GDM1 (cell line): ENCODE measurements at places on chromosomes 7 and 10.

DNA sequence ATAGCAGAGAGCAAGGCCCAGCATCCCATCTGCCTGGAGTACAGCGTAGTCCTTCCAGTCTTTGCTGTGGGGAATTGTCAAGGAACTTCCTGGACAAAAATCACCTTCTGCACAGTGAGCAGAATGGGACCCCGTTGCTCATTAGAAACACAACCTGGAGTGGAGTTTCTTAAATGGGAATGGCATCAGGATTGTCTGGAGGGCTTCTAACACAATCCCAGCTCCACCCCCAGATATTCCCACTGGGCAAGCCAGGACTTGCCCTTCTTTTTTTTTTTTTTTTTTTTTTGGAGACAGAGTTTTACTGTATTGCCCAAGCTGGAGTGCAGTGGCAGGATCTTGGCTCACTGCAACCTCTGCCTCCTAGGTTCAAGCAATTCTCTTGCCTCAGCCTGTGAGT, 356.4 kb downstream of the GALNT17 start:
- DNase-seq, result no peak

DNA sequence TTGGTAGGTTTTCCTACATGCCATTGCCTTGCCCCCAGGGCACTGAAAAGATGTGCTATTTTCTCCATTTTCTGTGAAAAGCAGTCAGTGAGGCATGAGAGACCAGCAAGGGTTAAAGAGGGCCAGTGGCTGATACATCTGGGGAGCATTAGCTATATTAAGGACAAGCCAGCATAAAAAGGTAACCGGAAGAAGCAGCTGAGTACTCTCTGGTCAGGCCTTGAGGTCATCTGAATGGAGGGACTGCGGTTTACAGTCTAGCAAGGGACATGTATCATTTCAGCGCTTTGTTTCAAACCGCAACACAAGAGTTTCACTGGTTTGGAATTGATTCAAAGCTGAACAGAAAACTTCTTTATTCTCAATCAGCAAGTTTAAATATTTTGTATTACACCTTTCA, 120.4 kb downstream of the EPDR1 start:
- DNase-seq, result no peak

- no peak for DNase-seq
Measured at GRCh38 chr7:45184326-45185027, 26.9 kb downstream of the RAMP3 start.

- no peak for DNase-seq
Measured at GRCh38 chr10:48765039-48765438, 80.4 kb downstream of the WDFY4 start.

- DNase-seq, result no peak
Measured at GRCh38 chr10:46516660-46517416, 39.6 kb downstream of the GPRIN2 start.

GRCh38 chr10:93211991-93212390, 138.3 kb downstream of the CYP26A1 start:
- DNase-seq, result no peak

GRCh38 chr7:130822642-130823041, 88.6 kb upstream of the KLF14 start:
- DNase-seq, result no peak

DNA sequence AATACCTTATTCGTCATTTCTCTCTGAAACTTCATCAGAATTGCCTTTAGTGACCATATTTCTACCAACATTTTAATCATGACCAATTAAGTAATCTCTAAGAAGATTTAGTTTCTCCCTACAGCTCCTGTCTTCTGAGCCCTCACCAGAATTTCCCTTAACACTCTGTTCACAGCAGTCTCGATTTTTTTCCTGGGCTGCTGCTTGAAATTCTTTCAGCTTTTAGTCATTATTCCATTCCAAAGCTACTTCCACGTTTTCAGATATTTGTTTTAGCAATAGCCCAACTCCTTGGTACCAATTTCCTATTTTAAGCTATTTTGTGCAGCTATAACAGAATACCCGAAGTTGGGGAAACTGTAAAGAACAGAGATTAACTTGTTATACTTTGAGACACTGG, 192.4 kb upstream of the DKK1 start:
- no peak for DNase-seq

- DNase-seq, result no peak
Measured at GRCh38 chr10:123507298-123507697, 158.9 kb upstream of the GPR26 start.

- DNase-seq, result no peak
Measured at GRCh38 chr10:33559105-33559504, 224.6 kb upstream of the NRP1 start.

GRCh38 chr10:126263006-126263676, 125.1 kb downstream of the ADAM12 start:
- no peak for DNase-seq

GRCh38 chr7:116353647-116354046, 143.3 kb downstream of the TES start:
- no peak for DNase-seq

DNA sequence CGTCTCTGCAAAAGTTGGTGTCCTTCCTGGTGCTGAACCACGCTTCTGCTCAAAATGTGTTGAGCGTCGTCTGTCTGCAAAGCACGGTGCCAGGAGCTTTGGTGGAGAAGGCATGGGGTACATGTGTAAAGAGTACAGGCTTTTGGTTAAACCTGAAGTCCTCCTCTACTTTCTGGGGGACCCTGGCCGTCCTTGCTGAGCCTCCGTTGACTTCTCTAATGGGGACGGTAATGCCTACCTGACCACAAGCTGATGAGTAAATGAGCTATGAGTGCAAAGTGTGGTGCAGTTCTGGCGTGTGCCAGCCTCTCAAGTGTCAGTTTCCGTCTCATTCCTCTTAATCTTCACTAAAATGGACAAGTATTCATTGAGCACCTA, 527 bp upstream of the HERPUD2 start:
- no peak for DNase-seq

GRCh38 chr10:126137562-126138221, 241.3 kb downstream of the FANK1 start:
- no peak for DNase-seq

DNA sequence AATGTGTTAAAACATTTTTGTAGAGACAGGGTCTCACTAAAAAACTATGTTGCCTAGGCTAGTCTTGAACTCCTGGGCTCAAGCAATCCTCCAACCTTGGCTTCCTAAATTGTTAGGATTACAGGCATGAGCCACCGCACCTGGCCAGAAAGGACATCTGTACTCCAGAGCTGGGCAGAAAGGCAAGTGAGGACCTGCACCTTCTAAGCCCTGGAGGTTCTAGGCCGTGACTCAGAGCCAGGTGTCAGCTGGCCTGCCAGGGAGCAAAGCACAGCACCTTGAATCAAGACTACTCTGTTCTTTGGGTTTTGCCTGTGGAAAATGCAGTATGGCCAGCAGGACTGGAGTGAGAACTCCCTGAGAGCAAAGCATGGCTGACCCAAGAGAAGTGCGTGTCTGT, 396.5 kb downstream of the ADRA2A start:
- no peak for DNase-seq

GRCh38 chr10:127135844-127136577, 60.4 kb downstream of the INSYN2A start:
- DNase-seq, result no peak

GRCh38 chr7:130734815-130735716, 1.1 kb upstream of the KLF14 start:
- DNase-seq, result no peak

DNA sequence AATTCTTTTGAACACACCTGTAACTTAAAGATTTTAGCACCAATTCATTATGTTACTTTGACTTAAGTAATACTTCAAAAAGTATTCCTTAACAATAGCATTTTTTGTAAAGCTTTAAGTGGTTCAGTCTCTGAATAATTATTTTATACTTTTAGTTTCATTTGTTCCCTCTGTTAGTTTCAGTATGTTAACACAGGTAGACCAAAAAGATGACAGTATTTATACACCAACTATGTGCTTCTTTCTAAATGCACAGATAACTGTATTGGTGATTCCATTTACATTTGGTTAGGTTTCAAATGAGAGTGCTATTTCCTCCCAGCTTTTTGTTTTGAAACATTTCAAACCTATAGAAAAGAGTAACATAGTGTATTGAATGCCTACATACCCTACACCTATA, 14.0 kb downstream of the RALA start:
- DNase-seq, result no peak

- DNase-seq, result no peak
Measured at GRCh38 chr10:5965266-5965665, 12.1 kb downstream of the IL15RA start.

GRCh38 chr10:78134773-78135306, 101.2 kb downstream of the RPS24 start:
- no peak for DNase-seq

- no peak for DNase-seq
Measured at GRCh38 chr7:26147030-26147429, 5.0 kb upstream of the NFE2L3 start.

DNA sequence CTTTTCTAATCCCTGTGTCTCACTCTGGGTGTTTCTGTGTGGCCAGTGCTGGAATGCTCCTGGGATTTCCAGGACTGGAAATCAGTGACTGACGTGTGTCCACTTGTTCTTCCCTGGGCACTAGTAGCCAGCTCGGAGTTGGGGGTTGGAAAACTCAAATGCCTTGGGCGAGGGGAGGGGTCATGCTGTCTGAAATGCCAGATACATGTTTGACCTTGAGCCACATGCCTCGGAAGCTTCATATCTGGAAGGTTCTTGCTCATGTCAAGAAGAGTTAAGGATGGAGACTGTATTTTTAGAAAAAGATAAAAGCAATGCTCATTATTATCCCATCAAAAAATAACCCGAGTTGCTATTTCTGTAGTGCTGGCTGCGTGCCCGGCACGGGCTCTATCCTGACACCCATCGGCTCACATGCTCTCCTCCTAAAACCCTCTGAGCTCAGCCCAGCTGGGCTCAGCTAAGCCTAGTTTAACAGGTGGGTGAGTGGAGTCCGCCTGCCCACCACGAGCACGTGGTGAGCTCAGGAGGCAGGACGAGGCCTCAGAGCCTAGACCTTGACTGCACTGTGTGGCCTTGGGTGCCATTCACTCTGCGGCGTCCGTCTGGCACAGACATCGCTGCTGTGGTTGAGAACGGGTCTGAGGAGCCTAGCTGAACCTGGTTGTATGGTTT, 6.4 kb downstream of the DPYSL4 start:
- DNase-seq, result no peak

DNA sequence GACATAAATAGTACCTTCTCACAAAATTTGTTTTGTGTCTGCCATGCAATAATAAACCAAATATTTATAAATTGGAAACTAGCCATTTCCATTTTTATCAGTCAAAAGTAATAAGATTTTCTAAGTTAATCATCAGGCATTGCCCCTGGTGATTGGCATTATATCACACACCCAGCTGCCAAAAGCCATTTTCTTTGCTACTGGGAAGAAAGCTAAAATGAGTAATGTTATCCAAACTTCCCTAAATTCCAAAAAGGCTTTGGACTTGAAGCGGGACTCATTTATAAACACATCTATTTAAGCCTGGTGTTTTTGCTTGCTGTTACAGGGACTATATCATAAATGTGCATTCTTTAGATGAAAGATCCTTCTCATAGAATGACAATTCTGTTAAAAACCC, 86.0 kb downstream of the AKR1D1 start:
- DNase-seq, result no peak

GRCh38 chr10:129756912-129757901, 206.9 kb downstream of the EBF3 start:
- DNase-seq, result no peak

- DNase-seq, result peak; percentile 13
Measured at GRCh38 chr10:103745341-103746247, 109.8 kb downstream of the SH3PXD2A start.

DNA sequence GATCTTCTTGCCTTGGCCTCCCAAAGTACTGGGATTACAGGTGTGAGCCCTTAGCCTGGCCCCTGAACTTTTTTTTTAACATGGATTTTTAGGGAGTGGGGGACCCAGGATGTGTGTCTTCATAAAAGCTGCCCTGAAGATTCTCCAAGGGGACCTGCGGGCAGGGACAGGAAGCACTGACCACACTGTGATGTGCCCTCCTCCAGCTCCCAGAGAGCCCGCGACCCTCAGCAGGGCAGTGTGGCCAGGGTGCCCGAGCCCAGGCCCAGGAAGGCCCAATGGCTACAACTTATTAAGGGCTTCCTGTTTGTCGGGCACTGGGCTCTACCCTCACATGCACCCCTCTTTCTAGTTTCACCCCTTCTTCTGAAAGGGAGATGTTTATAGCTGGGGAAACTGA, 2.5 kb upstream of the RET start:
- no peak for DNase-seq

GRCh38 chr10:119406137-119406536, 136.4 kb downstream of the RGS10 start:
- DNase-seq, result no peak

DNA sequence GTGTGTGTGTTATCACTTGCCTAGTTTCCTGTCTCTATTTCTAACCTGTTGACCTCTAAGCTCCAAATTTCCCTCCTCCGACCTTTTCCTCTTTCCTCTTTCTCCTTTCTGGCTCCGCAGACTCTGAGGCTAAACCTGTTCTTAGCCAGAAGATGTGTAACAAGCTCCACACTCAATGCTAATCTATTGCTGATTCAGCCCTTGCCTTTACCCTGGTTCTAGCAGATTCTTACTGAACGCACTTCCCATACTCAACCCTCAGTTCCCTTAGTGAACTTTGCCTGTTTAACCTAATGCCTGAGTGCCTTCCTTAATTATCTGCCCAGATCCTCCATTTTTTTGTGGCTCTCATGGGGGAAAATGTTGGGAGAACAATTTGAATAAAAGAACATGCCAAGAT, 30.0 kb upstream of the SGMS1 start:
- DNase-seq, result no peak

- no peak for DNase-seq
Measured at GRCh38 chr10:124087672-124088634, 5.4 kb downstream of the CHST15 start.

DNA sequence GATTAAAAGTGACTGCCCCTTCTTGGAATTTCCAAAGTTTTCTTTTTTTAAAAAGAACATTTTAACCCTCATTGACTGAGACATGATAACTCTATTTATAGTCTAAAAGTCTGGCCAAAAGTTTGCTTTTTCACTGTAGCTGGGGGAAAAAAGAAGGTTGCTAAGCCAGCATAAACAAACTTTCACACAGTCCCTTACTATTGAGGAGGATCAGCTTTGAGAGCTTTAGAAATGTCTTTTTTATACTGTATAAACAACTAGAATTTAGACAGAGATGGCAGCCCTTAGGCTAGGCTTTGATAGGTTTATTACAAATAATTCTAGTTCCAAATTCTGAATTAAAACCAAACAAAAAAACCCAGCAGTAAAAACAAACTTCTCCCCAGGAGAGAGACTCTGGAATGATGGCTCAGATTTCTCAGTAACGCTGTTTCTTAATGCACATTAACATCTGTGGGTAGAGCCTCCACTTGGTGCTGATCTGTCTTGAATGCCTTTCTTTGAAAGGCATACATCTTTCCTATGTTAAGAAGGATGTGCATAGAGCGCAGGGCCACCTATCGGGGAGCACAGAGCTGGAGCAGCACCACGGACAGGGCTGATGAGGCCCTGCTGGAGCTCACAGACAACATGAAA, 100.9 kb upstream of the PDLIM1 start:
- no peak for DNase-seq
